ENCODE measurements at places on chromosomes 2 and 18. TPM values are rescaled to one million over a fixed set of nuclear protein-coding genes. Genes with fewer than 3 reads are reported as not detected.

The TRAK2 gene
- polyA plus RNA-seq: 9.3 TPM

The ARMC9 gene
- polyA plus RNA-seq: 2.9 TPM

The LYG2 gene
- polyA plus RNA-seq: not detected

The UCN gene
- 0.41 TPM for polyA plus RNA-seq

The POTEI gene
- polyA plus RNA-seq: not detected

The FBXO48 gene
- polyA plus RNA-seq: 0.61 TPM

The CYP26B1 gene
- polyA plus RNA-seq: 2.2 TPM

The MARCHF4 gene
- polyA plus RNA-seq: not detected

The PTPRN gene
- polyA plus RNA-seq: 0.02 TPM

The NEU4 gene
- 0.04 TPM for polyA plus RNA-seq

The FN1 gene
- 154 TPM for polyA plus RNA-seq

The FIGN gene
- polyA plus RNA-seq: 0.21 TPM

The GKN1 gene
- polyA plus RNA-seq: 6.2 TPM

The NAT8 gene
- polyA plus RNA-seq: not detected

The SERPINB5 gene
- 48.0 TPM for polyA plus RNA-seq

The EGR4 gene
- not detected for polyA plus RNA-seq

The DIPK1C gene
- not detected for polyA plus RNA-seq

The KCNG2 gene
- not detected for polyA plus RNA-seq

The SATB2 gene
- polyA plus RNA-seq: 0.33 TPM

The LCT gene
- 0.01 TPM for polyA plus RNA-seq

The UGT1A9 gene
- 0.31 TPM for polyA plus RNA-seq

The COLEC11 gene
- polyA plus RNA-seq: 0.43 TPM

The NOL4 gene
- polyA plus RNA-seq: not detected

The IL36B gene
- 1.5 TPM for polyA plus RNA-seq

The ESPNL gene
- polyA plus RNA-seq: 0.09 TPM

The RGPD3 gene
- polyA plus RNA-seq: 0.12 TPM

The C2orf80 gene
- not detected for polyA plus RNA-seq

The RIF1 gene
- 3.1 TPM for polyA plus RNA-seq

The NTSR2 gene
- not detected for polyA plus RNA-seq

The ZDBF2 gene
- 0.88 TPM for polyA plus RNA-seq
